ENCODE measurements at places on chromosomes 5 and 9.

GRCh38 chr9:82997476-82998140 is 65.3 kb downstream of the RASEF start:
- no peak for DNase-seq

DNA sequence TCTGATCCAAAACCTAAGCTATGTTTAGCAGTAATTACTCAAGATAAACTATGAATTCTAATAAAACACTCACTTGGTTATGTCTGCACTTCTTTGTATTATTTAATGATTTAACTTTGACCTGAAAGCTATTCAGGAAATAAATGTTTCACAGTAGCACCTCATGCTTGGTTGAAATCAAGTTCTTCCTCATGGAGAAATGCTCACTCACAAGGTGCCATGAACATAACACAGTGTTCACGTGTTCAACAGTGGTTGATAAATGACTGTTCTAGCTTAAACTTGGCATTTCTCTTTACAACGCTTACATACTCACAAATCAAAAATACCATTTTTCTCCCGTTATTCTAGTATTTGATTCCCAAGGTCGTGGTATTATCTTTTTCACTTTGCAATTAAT is 35.8 kb downstream of the PUM3 start:
- DNase-seq = no peak

DNA sequence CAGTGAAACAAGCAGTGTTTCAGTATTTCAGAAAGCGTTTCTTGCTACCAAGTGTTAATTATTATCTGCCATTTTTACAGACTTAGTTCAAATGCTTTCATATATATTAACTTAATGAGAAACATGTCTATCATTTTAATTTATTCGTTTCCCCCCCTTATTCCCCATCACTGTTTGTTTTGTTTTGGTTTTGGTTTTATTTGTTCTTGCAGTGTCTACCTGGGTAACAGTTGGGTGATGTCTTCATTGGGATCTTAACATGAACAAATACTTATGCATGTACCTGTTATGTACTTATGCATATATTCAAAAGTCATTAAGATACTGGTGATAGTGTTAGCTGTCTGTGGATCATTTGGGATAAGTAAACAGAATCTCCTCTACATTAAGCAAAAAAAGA is 108.0 kb downstream of the CDC42SE2 start:
- no peak for DNase-seq

DNA sequence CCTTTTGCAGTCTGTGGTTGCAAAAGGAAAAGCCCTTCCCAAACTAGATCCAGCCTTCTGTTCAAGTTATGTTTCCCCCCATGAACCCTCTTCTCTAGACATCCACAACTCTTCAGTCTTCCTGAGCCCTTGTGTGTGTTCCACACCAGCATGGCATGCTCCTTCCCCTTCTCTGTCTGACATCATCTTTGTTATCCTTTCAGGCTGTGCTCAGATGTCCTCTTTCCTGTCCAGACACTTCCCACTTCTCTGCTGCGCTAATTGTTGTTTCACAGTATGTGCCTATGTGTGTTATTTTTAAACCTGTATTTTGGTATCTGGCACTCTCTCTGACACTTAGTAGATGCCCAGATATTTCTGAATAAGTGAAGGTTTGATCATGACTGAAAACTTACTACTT is 38.2 kb downstream of the FOCAD start:
- DNase-seq = no peak

DNA sequence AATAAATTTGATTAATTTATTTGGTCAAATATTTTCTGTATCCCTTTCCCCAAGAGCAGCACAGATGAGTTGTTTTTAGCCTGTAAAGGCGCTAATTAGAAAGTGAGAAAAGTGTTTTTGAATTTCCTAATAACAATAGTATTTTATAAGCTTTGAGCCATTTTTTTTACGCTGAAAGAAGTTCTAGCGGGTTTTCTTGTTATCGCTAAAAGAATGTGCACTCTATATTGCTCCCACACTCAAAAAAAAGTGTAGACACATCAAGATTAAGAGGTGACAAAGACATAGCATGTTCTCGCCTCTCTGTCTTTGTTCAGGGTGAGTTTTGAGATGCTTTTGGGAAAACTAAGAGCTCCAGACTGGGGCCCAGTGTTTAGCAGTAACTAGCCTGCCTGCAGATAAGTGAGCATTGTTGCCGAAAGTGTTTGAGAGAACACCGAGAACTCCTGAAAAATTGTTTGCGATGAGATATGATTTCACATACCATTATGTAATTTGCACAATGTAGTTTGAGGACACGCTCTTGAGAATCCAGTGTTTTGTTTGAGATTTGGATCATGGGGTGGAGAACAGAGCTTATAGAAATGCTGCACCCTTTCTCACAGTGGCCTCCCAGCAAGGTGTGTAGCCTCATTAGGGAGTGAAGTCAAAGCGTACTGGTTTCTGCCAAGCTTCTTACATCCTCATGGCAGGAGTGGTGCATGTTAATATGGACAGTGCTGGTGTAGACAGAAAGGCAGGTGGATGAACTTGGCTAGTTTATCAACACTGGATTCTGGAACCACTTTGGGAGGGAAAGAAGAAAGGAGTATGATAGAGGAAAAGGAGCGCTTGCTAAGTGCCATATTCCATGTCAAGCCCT is 1.5 kb downstream of the F2R start:
- no peak for DNase-seq

GRCh38 chr5:110333384-110333783 is 393.1 kb downstream of the TMEM232 start:
- no peak for DNase-seq

- no peak for DNase-seq
These were observed 52.0 kb upstream of the NTRK2 start for GRCh38 chr9:84617411-84618029.

DNA sequence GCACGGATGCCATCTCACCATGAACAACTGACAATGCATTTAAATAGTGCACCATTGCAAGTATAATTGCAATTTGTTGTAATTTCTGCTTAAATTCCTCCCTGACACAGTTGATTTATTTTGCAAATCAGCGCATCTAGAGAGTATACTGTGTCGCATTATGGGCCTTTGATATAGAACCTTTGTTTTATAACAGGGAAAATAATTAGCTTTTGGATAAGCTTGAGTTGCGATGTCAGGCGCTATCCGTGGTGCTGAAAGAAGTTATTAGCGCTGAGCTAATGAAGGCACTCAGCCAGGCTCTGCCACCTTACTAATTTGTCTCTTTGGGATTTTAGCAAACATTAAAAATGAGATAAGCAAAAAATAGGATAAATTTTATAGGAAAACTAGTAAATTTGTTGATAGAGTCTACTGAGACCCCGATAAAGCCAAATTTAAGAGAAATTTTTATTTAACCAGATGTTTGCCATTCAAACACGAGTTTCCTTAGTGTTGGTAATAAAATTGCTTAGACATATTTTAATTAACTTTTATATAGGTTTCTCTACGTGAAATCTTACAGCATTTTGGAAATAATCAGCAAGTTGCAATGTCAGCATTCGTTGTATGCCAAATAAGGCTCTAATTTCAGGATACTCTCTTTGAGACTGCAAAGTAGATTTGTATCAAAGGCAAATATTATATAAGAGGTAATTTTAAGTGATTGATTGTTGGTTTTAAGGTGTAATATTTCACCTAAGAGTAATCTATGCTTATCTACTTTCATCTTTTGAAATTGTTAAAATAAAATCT is 355.5 kb downstream of the TLR4 start:
- no peak for DNase-seq

- DNase-seq = no peak
These were observed 17.1 kb upstream of the IL6ST start for GRCh38 chr5:56011835-56012234.

GRCh38 chr9:114929201-114929600 is 1.2 kb downstream of the TNFSF8 start:
- DNase-seq = no peak

GRCh38 chr9:15115702-15116101 is 191.3 kb downstream of the TTC39B start:
- DNase-seq = no peak

GRCh38 chr5:90994796-90995195 is 388.3 kb downstream of the ARRDC3 start:
- no peak for DNase-seq
